ENCODE measurements at places on chromosomes 7 and 10.

- DNase-seq: no peak
- no peak overlapping the region for H3K27ac ChIP-seq
- peaks cover 9% of the 10 kb centered on the region for H3K4me1 ChIP-seq
- H3K27me3 ChIP-seq: peaks cover 41% of the 10 kb centered on the region
Observed at GRCh38 chr10:96092999-96093767, 36.9 kb upstream of the ZNF518A start.

DNA sequence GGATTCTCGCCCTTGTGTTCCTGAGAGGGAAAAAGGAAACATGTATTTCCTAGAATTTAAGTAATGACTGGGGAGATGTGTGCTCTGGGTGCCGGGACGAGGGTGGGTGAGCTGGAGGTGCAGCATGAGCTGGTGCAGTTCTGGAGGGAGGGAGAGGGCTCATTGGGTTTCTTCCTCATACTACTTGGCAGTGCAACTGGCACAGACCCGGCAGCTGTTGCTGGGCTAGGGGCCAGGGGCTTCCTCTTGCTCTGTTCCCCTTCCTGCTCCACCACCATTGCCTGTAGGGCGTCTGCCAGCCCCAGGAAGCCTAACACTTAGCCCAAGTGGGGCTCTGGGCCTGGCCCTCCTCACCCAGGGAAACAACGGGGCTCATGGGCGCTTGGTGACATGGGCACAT is 5.9 kb downstream of the RET start:
- peaks cover 8% of the 10 kb centered on the region for H3K4me1 ChIP-seq
- H3K27ac ChIP-seq: no peak overlapping the region
- H3K27me3 ChIP-seq: peaks cover 31% of the 10 kb centered on the region

DNA sequence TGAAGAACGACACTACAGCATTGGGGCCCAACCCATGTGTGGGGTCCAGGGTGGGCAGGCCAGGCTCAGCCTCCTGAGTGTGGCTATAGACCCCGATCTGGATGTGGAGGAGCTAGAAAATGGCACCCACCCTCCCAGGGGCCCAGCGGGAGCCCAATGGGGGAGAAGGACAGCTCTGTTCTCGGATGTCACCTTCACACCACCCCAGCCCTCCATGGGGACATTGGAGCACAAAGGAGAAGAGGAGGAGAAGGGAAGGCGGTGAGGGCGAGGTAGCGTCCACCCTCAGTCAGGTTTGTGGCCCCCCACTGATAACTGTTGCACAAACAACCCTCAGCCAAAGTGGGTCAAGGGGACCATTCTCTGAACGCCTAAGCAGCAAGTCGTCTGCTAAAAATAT is 509.3 kb downstream of the GRID1 start:
- H3K4me1 ChIP-seq: no peaks in the 10 kb centered on the region
- DNase-seq: no peak
- no peaks in the 10 kb centered on the region for H3K36me3 ChIP-seq
- H3K27ac ChIP-seq: no peak overlapping the region

GRCh38 chr10:6915307-6915706 is 335.2 kb upstream of the PRKCQ start:
- peaks cover 9% of the 10 kb centered on the region for H3K4me1 ChIP-seq
- H3K36me3 ChIP-seq: no peaks in the 10 kb centered on the region

- peaks cover 12% of the 10 kb centered on the region for H3K4me1 ChIP-seq
- no peak for DNase-seq
- no peak overlapping the region for H3K27ac ChIP-seq
- peaks cover 9% of the 10 kb centered on the region for H3K36me3 ChIP-seq
- H3K4me3 ChIP-seq: no peak overlapping the region
- H3K27me3 ChIP-seq: peaks cover 8% of the 10 kb centered on the region
Observed at GRCh38 chr7:128100949-128101713, 69.9 kb upstream of the LRRC4 start.

GRCh38 chr10:8677642-8678041 is 623.2 kb downstream of the GATA3 start:
- peaks cover 2% of the 10 kb centered on the region for H3K4me1 ChIP-seq
- H3K4me3 ChIP-seq: no peak overlapping the region
- no peaks in the 10 kb centered on the region for H3K36me3 ChIP-seq
- DNase-seq: no peak

- no peak overlapping the region for H3K4me3 ChIP-seq
- H3K27me3 ChIP-seq: no peaks in the 10 kb centered on the region
- no peaks in the 10 kb centered on the region for H3K4me1 ChIP-seq
- H3K27ac ChIP-seq: no peak overlapping the region
- no peaks in the 10 kb centered on the region for H3K36me3 ChIP-seq
Observed at GRCh38 chr10:34922138-34922537, 107.0 kb upstream of the PARD3 start.

- peak overlapping the region; percentile 82 for H3K27ac ChIP-seq
- DNase-seq: peak; percentile 41
- H3K4me3 ChIP-seq: peak overlapping the region; percentile 5
Observed at GRCh38 chr7:1986366-1987083, 246.2 kb downstream of the MAD1L1 start.

- peaks cover 30% of the 10 kb centered on the region for H3K36me3 ChIP-seq
- no peaks in the 10 kb centered on the region for H3K27me3 ChIP-seq
- H3K4me1 ChIP-seq: peaks cover 65% of the 10 kb centered on the region
- no peak for DNase-seq
Observed at GRCh38 chr7:41885078-41885477, 182.2 kb upstream of the INHBA start.

- H3K36me3 ChIP-seq: peaks cover 17% of the 10 kb centered on the region
- H3K27ac ChIP-seq: no peak overlapping the region
- no peak for DNase-seq
- H3K4me3 ChIP-seq: no peak overlapping the region
- no peaks in the 10 kb centered on the region for H3K27me3 ChIP-seq
Observed at GRCh38 chr10:72425133-72425532, 70.4 kb upstream of the DNAJB12 start.

GRCh38 chr10:129792141-129792540 is 171.9 kb downstream of the EBF3 start:
- H3K36me3 ChIP-seq: no peaks in the 10 kb centered on the region
- H3K4me3 ChIP-seq: no peak overlapping the region
- no peaks in the 10 kb centered on the region for H3K4me1 ChIP-seq
- H3K27me3 ChIP-seq: no peaks in the 10 kb centered on the region

DNA sequence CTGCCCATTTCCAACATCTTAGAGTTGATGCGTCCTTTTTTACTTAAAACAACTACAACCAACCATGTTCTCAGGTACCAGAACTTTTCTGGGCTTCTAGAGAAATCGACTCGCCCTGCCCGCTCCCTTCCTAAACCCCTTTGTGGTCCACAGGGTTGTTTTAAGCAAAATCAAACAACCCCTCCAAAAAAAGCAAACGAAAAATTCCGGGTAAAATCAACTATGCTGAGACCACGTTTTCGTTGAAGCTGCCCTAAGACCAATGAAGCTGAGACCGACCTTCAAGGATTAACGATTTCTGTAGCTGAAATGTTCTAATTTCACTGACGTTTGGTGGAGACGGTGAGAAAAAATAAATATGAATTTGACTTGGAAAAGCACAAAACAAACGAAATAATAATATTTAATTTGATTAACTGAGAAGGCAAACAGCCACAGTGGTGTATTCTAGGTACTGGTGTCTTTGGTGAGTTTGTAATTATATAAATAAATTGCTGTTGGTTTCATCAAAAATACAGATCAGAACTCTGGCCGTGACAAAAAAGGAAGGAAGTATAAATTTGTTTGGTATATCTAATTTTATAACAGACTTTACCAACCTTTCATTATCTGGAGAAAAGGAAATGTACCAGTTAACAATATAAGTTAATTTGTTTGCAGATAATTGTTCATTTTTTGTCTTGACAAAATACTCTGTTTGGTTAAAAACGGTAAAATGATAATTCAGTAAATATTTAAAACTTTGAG is 4.7 kb upstream of the IGF2BP3 start:
- peak overlapping the region; percentile 85 for H3K4me3 ChIP-seq
- peaks cover 33% of the 10 kb centered on the region for H3K4me1 ChIP-seq
- peak overlapping the region; percentile 65 for H3K27ac ChIP-seq
- peaks cover 35% of the 10 kb centered on the region for H3K27me3 ChIP-seq
- H3K36me3 ChIP-seq: peaks cover 6% of the 10 kb centered on the region
- no peak for DNase-seq

DNA sequence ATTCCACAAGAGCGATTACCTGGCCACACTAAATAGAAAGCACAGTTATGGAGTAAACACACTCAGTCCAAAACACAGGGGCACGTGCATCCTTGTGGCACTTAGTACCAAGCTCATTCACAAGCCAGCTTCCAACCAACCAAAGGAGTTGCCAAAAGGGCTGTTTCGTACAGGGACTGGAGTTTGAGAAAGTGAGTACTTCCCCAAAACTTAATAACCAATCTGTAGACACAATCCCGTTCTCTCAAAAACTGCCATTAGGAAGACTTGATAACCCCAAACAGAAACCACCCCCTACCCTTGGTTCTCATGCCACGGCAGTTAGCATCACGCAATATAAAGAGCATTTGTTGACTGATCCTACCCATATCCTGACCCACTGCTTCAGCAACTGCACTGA is 166.2 kb upstream of the ASAH2 start:
- no peaks in the 10 kb centered on the region for H3K27me3 ChIP-seq
- H3K36me3 ChIP-seq: peaks cover 3% of the 10 kb centered on the region
- peaks cover 54% of the 10 kb centered on the region for H3K4me1 ChIP-seq
- peak overlapping the region; percentile 85 for H3K4me3 ChIP-seq

- peaks cover 10% of the 10 kb centered on the region for H3K4me1 ChIP-seq
- H3K27me3 ChIP-seq: peaks cover 4% of the 10 kb centered on the region
- no peaks in the 10 kb centered on the region for H3K36me3 ChIP-seq
- no peak overlapping the region for H3K27ac ChIP-seq
- no peak overlapping the region for H3K4me3 ChIP-seq
Observed at GRCh38 chr7:134420424-134421125, 38.3 kb downstream of the AKR1B1 start.

DNA sequence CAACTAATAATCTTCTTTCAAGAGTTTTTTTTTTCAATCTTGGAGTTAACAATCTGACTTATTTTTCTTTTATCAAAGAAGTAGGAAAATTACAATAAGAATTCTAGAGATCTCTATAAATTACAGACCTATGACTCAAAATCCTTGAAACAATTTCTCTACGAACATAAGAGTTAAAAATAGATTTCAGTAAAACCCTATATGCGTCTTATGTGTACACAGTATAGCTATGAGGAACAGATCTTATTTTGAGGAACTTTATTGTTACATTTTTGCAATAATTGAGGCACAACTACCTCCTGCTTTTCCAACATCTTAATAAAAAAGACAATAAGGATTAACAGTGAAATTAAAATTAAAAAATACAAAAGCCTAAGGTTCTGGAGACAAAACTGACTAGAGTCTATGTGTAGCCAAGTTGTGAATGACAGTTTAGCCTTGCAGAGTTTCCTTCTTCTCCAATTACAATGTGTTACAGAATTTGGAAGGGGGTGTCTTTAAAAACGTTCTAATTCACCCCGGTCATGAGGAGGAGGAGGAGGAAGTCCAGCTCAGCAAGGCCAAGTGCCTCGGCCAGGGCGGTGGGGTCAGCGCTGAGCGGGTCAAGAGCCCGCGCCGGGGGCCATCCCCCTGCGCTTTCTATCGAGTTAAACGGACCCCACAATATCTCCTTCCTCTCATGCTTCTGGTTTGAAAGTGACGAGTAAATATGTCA is 40.5 kb downstream of the AMZ1 start:
- H3K27ac ChIP-seq: no peak overlapping the region
- no peak overlapping the region for H3K4me3 ChIP-seq
- DNase-seq: no peak

- H3K27ac ChIP-seq: peak overlapping the region; percentile 76
- H3K4me3 ChIP-seq: no peak overlapping the region
- H3K36me3 ChIP-seq: peaks cover 78% of the 10 kb centered on the region
- DNase-seq: no peak
Observed at GRCh38 chr10:14573666-14574261, 200.9 kb downstream of the FAM107B start.

GRCh38 chr10:119207713-119208552 is 562 bp downstream of the GRK5 start:
- peak; percentile 52 for DNase-seq
- peak overlapping the region; percentile 91 for H3K27ac ChIP-seq
- H3K36me3 ChIP-seq: peaks cover 9% of the 10 kb centered on the region
- peaks cover 47% of the 10 kb centered on the region for H3K4me1 ChIP-seq
- H3K27me3 ChIP-seq: no peaks in the 10 kb centered on the region

GRCh38 chr7:27885652-27886051 is 145.7 kb downstream of the TAX1BP1 start:
- DNase-seq: no peak
- no peaks in the 10 kb centered on the region for H3K36me3 ChIP-seq
- H3K27me3 ChIP-seq: peaks cover 24% of the 10 kb centered on the region

DNA sequence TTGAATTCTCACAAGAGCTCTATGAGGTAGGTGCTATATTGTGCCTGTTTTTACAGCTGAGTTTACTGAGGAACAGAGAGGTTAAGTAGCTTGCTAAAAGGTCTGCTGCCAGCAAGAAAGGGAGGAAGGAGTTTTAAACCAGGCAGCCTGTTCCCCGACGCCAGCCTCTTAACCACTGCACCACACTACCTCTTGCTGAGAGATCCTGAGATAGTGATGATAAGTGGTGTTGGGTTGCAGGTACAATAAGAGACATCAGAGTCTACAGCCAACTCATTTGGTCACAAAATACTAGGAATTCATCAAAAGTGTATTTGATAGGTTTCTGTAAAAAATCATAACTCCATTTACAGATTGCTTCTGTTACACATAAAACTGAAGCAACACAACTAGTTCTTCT is 8.0 kb downstream of the CCDC71L start:
- H3K27ac ChIP-seq: no peak overlapping the region
- no peak for DNase-seq
- H3K4me3 ChIP-seq: no peak overlapping the region
- H3K4me1 ChIP-seq: peaks cover 16% of the 10 kb centered on the region

DNA sequence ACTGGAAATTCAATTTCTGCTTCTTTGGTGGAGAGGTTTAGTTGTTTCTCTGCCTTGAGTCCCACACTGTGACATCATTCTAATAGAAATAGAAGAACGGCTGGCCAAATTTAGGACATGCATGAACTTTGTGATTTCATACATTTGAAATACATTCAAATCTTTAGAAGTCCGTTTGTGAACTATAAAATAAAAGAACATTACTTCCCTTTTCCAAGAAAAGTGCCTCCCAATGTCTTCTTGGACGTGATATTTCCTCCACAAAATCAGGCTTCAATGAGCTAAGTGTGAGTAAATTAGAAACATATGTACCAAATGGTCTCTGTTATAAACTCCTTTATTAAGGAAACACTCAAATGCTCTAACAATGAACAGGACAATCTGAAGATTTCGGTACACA is 314.5 kb upstream of the AKR1E2 start:
- H3K4me1 ChIP-seq: peaks cover 7% of the 10 kb centered on the region
- H3K4me3 ChIP-seq: no peak overlapping the region
- DNase-seq: no peak
- no peaks in the 10 kb centered on the region for H3K36me3 ChIP-seq

DNA sequence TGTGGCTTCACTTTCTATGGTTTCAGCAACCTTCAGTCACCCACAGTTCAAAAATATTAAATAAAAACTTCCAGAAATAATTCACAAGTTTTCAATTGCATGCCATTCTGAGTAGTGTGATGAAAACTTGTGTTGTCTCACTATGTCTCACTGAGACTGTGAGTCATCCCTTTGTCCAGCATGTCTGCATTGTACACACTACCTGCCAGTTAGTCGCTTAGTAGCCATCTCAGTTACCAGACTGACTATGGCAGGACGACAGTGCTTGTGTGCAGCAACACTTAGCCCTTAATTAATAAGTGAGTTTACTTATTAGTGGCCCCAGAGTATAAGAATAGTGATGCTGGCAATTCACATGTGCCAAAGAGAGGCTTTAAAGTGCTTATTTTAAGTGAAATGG is 22.5 kb downstream of the CCDC186 start:
- DNase-seq: no peak
- no peak overlapping the region for H3K27ac ChIP-seq
- peaks cover 44% of the 10 kb centered on the region for H3K36me3 ChIP-seq
- no peak overlapping the region for H3K4me3 ChIP-seq

GRCh38 chr7:73726083-73726466 is 6.6 kb upstream of the STX1A start:
- DNase-seq: no peak
- no peak overlapping the region for H3K4me3 ChIP-seq
- H3K4me1 ChIP-seq: no peaks in the 10 kb centered on the region
- H3K27me3 ChIP-seq: peaks cover 11% of the 10 kb centered on the region
- no peak overlapping the region for H3K27ac ChIP-seq

All from activated T-helper 2 cell treated with anti-CD3 and anti-CD28 coated beads, Interferon-gamma antibody, Interleukin-2, Interleukin-4, amounts not matched to agents 10 μg/mL and 5 μg/mL and 100 μg/mL, durations not matched to agents 14 hours and 24 hours and 36 hours (primary cell).